ENCODE measurements at places on chromosomes 7 and 10.

DNA sequence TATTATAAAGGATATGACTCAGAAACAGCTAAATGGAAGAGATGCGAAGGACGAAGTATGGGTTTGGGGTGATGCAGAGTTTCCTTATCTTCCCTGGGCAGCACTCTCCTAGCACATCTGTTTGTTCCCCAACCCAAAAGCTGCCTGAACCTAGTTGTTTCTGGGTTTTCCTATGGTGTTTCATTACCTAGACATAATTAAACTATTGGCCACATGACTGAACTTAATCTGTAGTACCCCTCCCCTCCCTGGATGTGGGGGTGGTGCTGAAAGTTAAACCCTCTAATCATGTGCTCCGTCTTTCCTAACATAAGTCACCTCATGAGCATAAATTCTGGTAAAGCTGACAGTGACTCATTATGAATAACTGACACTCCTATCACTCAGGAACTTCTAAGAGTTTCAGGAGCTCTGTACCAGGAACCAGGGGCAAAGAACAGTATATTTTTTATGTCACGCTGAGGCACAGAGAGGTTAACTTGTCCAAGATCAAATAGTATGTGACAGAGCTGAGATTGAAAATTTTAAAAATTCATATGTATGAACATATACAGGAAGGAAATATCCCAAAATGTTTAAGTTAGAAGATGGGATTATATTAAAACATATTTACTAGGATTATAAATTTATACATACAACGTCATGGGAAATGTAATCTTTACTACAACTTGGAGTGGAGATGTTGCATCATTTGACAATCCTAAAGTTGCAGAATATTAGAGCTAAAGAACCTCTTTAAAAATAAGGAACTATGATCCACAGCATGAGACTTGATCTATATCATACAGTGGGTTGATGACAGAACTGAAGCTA is 4.8 kb downstream of the STRIP2 start:
- DNase-seq: no peak

DNA sequence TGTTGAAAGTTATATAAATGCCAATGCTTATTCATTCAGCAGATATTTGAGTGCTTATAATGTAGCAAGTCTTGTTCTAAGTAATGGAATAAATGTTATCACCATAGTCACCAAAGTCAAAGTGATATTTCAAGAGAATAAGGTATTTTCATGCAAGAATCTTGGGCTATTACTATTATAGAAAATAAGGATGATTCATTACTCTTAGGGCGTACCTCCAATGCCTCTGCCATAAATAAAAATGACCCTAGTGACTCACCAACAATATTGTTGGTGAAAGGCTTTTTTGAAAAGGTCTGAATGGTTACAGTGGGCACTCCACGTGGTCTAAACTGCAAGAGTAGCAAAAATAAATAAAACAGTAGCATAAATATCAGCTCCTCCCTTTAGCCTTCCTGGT is 68.4 kb downstream of the RALA start:
- no peak for DNase-seq

DNA sequence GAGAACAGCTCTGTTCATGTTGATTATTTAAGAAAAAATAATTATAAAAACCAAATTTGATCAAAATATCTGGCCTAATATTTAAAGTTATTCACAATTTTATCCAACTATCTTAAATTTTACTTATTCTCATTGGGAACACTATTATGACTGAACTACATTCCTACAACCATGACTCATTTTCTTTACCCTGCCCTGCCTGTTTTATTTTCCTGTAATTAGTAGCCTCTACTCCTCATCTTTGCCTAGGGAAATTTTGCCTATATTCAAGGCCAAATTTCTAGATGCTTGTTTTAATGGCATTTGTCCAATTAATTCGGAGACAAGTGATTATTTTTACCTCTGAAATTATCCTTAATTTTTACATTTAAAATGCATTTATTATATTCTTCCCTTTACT is 289.7 kb upstream of the TMEM229A start:
- no peak for DNase-seq

GRCh38 chr10:79930751-79931150 is 18.2 kb downstream of the SFTPD start:
- no peak for DNase-seq

DNA sequence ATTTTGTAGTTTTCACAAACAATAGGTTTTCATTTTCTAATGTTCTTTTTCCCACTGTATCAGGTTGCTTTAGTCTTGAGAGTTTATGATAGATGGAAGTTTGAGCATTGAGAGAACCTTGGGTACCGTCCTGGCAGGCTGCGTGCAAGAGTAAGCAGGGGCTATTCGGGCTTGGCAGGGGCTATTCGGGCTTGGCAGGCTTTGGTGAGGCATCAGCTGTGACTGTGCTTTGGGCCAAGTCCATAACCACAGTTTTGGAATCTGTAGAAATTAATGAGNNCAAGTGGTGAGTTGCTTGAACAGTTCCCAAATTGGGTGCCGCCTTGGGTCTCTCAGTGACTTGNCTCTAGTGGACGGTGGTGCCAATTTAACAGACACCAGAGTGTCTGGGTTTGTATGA is 424.6 kb downstream of the PAXIP1 start:
- no peak for DNase-seq

- no peak for DNase-seq
These were observed 62.6 kb downstream of the RBM20 start for GRCh38 chr10:110706690-110707098.

- peak; percentile 2 for DNase-seq
These were observed 4.2 kb upstream of the RPEL1 start for GRCh38 chr10:103241262-103242011.

- no peak for DNase-seq
These were observed 1.5 kb downstream of the GSDME start for GRCh38 chr7:24755541-24756407.

- no peak for DNase-seq
These were observed 5.2 kb downstream of the CHN2 start for GRCh38 chr7:29199776-29200175.

DNA sequence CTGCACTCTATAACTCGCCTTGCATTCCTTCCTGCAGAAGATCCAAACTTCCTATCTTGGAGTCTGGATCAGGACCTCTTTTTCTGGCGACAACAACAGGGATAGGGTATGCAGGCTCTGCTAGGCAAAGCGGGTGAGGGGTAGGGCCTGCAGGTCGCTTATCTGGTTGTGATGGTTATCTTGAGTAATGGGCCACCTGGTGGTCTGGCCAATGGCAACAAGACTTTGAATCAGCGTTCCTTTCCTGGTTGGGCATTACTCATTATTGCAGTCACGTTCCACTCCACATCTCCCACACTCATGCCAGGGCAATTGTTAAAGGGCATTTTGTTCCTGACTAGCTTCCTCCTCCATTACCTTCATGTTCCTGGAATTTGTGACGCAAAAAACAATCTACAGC is 48.4 kb upstream of the PLXDC2 start:
- DNase-seq: no peak

DNA sequence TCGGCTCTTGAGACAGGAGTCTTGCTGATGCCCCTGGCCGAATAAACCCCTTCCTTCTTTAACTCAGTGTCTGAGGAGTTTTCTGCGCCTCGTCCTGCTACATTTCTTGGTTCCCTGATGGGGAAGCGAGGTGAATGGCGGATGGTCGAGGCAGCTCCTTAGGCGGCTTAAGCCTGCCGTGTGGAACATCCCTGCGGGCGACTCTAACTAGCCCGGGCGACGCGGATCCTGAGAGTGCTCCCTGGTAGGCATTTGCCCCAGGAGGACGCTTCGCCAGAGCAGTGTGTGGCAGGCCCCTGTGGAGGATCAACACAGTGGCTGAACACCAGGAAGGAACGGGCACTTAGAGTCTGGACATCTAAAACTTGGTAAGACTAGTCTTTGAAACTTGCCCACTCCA is 12.0 kb upstream of the EPHB4 start:
- no peak for DNase-seq

DNA sequence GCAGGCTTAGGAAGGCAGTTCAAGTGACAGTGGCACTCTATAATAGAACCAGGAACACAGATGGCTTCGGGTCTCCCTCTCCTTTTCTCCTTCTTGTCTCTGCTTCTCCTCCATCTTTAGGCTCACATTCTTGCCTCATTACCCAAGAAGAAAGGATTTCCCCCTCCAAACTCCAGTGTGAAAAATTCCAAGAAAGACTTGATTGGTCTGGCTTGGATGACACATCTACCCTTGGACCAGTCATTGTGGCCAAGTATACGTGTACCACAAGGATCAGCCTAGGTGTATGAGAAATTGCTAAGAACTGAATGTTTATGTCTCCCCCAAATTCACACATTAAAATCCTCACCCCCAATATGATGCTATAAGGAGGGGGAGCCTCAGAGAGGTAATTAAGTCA is 53.9 kb downstream of the PRTFDC1 start:
- DNase-seq: no peak

DNA sequence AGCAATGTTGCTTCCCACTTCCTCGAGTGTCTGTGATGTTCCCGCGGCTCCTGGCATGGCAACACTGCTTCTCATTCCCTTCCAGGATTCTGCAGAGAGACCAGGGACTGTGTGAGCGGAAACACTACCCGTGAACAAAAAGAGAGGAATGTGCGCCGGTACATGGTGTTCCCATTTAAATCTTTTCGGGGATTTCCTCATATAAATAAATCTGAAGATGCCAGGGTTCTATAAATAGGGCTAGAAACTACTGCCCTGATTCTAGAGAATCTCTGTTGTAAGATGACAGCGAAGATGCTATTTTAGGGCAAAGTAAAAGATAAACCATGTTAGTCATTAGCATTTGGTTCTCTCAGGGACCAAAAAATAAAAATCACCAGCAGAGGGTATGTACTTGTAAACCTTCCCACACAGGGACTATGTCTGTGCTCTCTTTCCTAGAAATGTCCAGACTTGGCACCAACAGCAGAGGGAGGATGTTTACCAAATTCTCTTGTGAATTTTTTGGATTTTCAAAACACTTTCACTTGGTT is 92.2 kb upstream of the DDC start:
- no peak for DNase-seq

- no peak for DNase-seq
These were observed 841 bp downstream of the GLUD1 start for GRCh38 chr10:87093632-87094372.
